Right ventricle myocardium superior (tissue), 1 donor: ENCODE measurements at places on chromosomes 16 and 17.

- DNase-seq, result no peak
Measured at GRCh38 chr17:9817086-9817485, 4.8 kb downstream of the GSG1L2 start.

DNA sequence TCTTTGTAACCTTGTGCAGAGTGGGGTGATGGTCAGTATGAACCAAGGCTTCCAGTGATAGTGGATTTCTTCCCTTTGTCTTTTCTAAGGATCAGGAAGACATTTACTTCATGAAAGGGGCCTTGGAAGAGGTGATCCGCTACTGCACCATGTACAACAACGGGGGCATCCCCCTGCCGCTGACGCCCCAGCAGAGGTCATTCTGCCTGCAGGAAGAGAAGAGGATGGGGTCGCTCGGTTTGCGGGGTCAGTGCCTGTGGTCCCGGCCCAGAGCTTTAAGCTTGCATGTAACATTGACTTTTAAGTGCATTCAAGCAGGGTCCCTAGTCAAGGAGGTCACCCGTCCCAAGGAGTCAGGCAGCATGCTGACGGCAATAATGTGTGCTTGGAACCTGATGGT, 56.0 kb downstream of the MEAK7 start:
- no peak for DNase-seq

DNA sequence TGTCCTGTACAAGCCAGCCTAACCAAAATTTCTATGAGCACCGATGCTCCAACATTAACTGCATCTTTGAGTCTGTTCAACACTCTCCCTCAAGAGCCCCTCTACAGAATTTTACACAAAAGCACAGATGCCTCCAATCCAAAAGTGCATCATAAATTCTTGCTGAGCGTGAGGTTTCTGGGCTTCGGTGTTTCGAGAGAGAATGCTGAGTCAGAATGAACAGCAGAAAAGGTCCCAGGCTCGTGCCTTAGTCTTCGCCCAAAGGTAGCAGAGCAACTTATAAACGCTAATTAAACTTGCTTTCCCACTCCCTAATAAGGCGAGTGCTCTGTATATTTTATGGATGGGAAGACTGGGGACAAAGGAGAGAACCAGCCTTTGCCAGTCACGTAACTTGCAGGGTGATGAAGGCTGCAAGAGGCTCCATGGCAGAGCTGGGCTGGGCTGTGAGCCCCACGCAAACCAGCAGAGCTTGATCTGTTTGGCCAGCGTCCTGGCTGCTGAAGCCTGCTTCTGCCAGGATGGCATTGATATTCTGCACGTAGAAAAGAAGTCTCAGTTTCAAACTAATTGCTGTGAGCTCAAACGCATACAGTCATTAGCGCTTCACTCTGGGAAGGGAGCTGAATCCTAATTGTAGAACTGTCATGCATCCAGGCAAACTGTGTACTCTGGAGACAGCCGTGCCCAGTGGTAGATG, 138.5 kb downstream of the DNAH9 start:
- no peak for DNase-seq

DNA sequence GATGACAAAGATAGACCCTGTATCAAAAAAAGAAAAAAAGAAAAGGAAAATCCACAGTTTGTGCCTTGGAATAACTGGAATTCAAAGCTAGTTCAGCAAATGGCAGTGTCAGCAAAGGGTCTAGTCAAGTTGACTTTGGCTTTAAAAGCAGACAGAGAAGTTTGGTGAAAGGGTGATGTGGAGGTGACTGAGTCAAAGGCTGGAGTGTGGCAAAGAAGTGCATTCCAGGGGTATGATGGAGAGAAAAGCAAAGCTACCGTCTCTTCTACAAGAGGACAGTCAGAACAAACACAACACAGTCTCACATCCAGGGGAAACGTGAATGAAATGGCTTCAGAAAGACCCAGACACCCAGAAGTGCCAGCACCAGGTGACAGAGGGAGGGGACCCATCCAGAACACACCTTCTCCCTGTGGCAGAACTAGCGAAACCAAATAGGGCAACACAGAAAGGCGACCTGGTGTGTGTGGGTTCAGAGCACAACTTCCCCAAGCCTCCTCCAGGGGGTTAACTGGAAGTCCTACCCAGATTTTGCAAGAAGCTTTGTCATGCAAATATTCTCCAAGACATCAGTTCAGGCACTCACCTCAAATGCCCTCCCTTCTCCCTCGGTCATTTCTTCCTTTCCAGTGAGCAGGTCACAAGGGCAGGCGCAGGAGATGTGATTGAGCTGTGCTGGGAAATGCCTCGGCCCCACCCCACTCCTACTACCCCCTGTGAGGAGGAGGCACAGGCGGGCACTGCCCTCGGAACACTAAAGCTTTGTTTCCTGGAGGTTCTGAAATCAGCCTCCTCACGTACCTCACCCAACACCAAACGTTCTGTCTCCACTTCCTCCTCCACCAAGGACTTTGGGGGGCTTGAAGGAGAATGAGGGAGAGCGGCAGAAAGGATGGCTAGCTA, 481.9 kb downstream of the SOX9 start:
- DNase-seq, result no peak

- DNase-seq, result no peak
Measured at GRCh38 chr16:47028767-47029377, 55.4 kb upstream of the DNAJA2 start.

GRCh38 chr16:87435372-87436224, 43.5 kb downstream of the MAP1LC3B start:
- DNase-seq, result peak; percentile 52

GRCh38 chr16:65200857-65201256, 79.0 kb upstream of the CDH11 start:
- DNase-seq, result no peak

DNA sequence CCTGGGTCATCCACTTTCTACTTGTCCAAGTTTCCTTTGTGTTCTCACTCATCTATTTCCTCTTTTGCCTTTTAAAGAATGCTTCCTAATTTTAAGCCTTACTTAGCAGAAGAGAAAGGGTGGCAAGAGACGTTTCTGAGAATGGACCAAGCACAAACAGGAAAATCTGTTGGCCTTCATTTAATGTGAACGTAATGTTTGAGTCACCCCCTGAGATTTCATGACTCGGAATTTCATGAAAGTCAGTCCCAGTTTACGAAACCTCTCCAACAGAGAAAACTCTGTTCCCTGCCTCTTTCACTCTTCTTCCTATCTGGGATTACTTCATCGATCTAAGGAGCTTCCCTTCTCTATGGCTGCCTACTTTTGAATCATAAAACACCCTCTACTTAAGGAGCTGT, at the start of gene CD300E:
CD300E (minus strand) TSS at position 46 of the 401 bp plus-strand sequence. CDS start 117 bp downstream, outside the sequence.
- no peak for DNase-seq

DNA sequence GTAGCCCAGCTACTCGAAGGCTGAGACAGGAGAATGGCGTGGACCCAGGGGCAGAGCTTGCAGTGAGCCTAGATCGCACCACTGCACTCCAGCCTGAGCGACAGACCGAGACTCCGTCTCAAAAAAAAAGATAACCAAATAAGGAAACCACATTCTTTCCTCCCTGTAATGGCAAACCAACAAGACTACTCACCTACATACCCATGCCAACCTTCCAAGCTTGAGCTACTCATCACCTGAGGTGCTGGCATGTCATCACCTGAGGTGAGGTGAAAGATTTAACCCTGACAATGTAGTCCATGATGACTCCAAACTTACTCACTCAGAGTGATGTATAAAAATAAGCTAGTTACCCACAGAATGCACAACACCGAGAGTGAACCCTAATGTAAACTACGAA, 85.2 kb downstream of the SMG6 start:
- DNase-seq, result no peak

DNA sequence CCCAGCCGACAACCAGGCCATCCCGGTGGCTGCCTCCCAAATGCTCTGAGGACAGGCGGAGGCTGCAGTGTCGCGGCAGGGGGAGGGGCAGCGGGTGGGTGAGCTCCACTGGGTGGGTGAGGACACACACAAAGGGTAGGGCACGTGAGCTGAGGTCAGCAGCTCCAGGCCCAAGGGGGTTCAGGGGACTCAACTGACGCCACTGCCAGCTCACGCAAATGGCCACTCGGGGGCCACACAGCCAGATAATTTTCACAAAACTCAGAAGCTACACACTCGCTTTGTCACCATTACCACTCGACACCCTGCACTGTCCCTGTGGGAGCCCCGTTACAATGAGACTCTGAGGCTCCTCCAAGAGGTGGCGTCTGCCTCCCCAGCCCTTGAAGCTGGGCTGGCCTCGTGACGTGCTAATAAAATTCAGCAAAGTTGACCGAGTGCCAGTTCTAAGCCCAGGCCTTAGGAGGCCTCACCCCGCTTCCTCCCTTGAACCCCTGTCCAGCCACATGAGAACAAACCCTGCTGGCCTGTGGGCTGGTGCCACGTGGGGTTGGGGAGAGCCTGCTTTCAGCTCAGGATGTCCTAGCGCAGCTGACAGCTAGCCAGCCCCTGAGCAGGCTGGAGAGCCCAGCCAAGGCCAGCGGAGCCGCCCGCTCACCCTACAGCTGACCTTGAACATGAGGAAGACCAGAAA, 56.9 kb downstream of the RMI2 start:
- peak; percentile 60 for DNase-seq

- DNase-seq, result no peak
Measured at GRCh38 chr17:10042589-10043244, 137.6 kb upstream of the RCVRN start.

GRCh38 chr17:1323336-1323735, 43.9 kb downstream of the TRARG1 start:
- DNase-seq, result no peak

DNA sequence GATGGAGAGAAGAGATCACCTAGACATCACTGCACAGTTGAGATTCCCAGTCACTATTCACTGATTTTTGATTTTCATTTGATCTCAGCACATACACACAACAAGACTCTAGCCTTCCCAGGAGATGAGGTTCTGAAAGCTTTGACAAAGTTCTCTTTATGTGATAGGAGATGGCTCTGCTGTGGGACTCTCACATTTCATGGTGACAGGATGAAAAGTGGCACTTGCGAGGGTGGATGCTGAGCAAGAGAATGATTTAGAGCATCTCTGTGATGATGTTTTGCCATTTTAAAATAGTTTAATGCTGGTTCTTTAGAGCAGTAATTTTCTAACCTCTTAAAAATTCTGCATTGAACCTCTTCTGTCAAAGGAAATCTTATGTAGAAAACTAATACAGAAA, 113.3 kb upstream of the CA10 start:
- DNase-seq, result no peak

DNA sequence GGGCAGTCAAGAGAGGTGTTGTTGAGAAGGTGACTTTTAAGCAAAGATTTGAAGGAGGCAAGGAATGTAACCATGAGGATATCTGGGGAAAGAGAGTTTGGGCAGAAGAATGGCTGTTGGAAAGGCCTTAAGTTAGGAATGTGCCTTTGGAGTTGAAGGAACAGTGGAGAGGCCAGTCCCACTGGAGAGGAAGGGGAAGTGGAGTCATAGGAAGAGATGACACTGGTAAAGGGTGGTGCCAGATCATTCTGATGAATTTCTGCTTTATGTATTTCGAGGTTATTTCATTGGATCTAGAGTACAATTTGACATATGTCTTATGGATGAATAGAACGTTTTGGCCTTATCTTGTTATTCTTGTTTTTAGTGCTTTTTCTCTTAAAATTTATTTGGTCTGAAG, 93.5 kb downstream of the WWP2 start:
- DNase-seq, result no peak

DNA sequence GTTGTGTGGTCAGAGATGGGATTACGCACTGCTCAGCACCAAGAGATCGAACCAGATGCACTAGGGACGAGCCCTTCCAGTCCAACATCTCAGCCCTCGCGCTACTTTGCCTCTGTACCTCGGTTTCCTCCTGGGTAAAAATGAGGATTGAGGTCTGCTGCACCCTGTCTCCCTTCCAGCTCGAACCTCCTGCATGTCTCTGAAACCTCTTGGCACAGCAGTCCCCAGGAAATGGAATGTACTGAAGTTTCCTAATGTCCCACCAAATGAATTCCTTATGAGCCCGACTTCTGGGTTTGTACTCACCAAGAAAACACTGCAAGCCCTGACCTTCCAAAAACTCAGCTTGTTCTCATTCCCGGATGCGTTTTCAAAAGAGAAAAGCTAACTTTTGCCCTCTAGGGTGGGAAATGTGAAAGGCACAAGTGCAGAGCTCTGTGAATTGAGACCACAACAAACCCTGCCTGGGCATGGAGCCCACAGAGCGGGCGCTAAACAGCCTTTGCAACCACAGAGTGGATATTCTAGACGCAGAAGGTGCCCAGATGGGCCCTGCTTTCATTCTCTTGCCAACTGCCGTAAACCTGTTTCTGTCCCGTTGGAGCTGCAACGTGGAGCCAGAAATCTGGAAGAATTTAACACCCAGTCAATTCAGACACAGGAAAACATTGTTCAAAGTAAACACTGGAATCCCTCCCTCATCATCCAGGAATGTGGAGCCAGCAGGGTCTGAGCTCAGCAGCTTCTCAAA, 10.3 kb downstream of the CDRT4 start:
- peak; percentile 78 for DNase-seq

DNA sequence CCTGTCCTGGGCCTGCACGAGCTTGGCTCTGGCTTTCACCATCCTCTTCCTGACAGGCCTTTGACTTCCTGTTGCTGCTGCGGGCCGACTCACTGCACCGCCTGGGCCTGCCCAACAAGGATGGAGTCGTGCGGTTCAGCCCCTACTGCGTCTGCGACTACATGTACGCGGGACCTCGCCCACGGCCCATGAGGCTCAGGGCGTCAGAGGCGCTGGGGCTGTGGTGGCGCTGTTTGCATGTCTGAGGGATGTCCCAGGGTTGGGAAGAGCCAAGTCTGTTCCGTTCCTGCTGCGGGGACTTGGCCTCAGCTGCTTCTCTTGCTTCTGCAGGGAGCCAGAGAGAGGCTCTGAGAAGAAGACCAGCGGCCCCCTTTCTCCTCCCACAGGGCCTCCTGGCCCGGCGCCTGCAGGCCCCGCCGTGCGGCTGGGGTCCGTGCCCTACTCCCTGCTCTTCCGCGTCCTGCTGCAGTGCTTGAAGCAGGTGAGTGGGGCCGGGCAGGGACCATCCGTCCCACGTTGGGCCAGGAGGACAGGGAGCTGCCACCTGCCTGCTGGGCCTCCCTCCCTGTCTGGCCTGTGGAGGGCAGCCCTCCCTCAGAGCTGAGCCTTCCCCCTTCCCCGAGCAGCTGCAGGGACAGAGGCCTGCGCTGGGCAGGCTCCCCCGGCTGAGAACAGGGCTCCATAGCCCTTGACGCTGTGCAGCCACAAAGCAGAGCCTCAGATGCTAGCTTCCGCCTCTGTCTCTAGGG, 23.8 kb downstream of the TSC2 start:
- no peak for DNase-seq

DNA sequence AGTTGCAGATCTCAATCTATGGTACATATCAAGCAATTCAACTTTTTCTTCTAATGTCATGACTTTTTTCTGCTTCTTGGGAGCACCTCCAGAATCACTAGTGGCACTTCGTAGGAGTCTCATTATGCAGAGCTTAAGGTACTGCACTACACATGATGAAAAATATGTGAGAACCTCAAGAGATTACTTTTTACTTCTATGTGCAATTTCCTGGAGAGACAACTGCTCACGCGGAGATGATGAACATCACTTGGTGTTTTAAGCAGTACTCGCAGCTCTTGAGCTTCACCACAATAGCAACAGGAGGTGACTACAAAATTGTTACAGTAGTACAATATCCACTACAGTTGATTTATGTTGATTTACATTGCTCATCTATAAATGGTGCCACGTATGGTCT, 79.7 kb downstream of the MRTFB start:
- DNase-seq, result no peak
